ENCODE measurements at places on chromosomes 3 and 15. TPM values are rescaled to one million over a fixed set of nuclear protein-coding genes. Genes with fewer than 3 reads are reported as not detected.

ANKUB1 gene
- total RNA-seq: not detected

DNA sequence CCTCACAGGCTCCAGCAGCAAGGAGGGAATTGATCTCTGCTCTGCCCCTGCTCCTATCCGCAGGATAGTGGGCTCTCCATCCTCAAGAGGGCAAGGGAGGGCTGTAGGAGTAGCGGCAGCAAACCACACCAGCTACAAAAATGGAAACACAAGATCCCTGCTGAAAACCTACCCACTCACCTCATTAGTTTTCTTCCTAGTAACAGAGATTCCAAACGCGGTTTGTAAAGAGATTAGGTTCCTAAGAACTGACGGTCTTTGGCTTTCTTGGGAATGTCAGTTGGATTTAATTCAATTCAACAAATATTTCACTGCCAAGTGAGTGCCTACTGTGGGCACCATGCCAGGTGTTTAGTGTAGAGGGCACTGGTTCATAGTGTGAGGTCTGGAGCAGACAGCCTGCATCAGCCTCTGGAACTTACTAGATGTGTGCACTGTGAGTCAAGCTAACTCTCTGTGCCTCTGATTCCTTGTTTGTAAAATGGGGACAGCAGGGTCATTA lies 84.7 kb downstream of the MRPL46 start:
- DNase-seq: peak; percentile 41

- no peak for DNase-seq
Observed at GRCh38 chr3:85796140-85796539, 837.4 kb downstream of the CADM2 start.

- DNase-seq: no peak
Observed at GRCh38 chr3:189898559-189899153, 222.0 kb downstream of the P3H2 start.

DNA sequence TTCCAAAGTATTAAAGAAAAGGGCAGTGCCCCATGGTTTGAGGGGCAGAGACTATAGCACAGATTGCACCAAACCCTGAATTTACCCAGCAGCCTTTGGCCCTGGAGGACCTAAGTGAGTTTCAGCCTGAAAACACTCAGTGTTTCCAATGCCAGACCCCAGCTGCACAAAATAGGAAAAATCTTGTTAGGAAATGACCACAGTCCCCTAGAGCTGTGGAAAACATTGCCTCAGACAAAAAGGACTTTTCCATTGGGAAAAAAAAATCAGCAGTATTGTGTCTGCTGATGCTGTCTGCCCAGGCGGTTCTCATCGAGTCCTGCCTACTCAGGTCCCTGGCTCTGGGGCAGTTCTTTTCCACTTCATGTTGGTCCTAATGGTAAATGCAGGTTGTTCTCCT lies 121.7 kb upstream of the DLG1 start:
- no peak for DNase-seq

Measured in tongue (tissue), 3 donors.